ENCODE measurements at places on chromosomes 3 and 15. TPM values are rescaled to one million over a fixed set of nuclear protein-coding genes. Genes with fewer than 3 reads are reported as not detected.

Gene GOLGA8H
- 0.34 TPM for total RNA-seq

Gene SERPINI2
- 1.8 TPM for total RNA-seq

Gene GANC
- total RNA-seq = 20.6 TPM

Gene PLSCR2
- total RNA-seq = 0.44 TPM

Gene GP5
- total RNA-seq = 0.18 TPM

DNA sequence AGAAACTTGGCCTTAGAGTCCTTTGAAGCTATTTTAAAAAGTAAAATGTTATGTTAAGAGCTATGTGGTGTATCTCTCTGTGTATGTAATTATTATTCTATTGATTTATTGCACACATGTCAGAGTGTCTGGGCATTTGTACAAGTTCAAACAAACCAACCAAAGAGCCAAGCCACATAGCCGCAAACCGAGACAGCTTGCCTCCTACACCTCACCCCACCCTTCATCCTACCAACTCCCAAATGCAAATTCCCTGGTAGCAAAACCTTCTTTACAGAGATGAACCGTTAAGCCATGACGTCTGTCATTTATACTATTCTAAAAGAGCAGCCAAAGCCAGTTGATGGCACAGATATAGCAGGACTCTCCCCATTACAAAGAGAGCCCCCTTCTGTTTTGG, 332.3 kb downstream of the ERC2 start:
- no peaks in the 10 kb centered on the region for H3K27me3 ChIP-seq
- H3K4me3 ChIP-seq = no peak overlapping the region
- peaks cover 5% of the 10 kb centered on the region for H3K36me3 ChIP-seq
- no peak for DNase-seq
